ENCODE measurements at places on chromosomes 3 and 15. TPM values are rescaled to one million over a fixed set of nuclear protein-coding genes. Genes with fewer than 3 reads are reported as not detected.

The TM4SF18 gene
- total RNA-seq: 10.1 TPM

DNA sequence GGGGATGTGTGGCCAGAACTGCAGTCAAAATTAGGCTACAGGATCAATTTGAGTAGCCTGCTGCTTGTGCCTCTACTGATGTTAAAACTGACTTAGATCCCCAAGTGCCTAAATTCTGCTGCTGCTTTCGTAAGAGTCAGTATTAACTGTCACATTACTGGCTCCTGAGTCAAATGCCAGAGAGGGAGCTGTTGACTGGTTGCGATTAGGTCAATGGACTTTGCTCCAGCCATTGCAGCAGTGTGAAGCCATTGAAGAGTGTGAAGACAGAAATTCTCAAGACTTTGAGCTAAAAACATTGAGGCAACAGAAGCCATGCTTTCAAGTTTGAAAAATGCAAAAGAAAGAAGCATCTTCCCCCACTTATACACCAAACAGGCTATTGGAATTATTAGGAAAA lies 151.1 kb upstream of the MITF start:
- no peak for DNase-seq

- DNase-seq: no peak
These were observed 13.8 kb downstream of the RPL39L start for GRCh38 chr3:187125319-187126031.

- DNase-seq: no peak
These were observed 6.6 kb downstream of the KATNBL1 start for GRCh38 chr15:34203305-34203704.

The ST8SIA2 gene
- total RNA-seq: not detected

All from vagina (tissue), 2 donors.